ENCODE measurements at places on chromosomes 11 and 22.

- no peak for DNase-seq
Observed at GRCh38 chr11:45165386-45165785, 18.9 kb downstream of the PRDM11 start.

- DNase-seq, result no peak
Observed at GRCh38 chr11:612201-612960, 3.4 kb downstream of the IRF7 start.

DNA sequence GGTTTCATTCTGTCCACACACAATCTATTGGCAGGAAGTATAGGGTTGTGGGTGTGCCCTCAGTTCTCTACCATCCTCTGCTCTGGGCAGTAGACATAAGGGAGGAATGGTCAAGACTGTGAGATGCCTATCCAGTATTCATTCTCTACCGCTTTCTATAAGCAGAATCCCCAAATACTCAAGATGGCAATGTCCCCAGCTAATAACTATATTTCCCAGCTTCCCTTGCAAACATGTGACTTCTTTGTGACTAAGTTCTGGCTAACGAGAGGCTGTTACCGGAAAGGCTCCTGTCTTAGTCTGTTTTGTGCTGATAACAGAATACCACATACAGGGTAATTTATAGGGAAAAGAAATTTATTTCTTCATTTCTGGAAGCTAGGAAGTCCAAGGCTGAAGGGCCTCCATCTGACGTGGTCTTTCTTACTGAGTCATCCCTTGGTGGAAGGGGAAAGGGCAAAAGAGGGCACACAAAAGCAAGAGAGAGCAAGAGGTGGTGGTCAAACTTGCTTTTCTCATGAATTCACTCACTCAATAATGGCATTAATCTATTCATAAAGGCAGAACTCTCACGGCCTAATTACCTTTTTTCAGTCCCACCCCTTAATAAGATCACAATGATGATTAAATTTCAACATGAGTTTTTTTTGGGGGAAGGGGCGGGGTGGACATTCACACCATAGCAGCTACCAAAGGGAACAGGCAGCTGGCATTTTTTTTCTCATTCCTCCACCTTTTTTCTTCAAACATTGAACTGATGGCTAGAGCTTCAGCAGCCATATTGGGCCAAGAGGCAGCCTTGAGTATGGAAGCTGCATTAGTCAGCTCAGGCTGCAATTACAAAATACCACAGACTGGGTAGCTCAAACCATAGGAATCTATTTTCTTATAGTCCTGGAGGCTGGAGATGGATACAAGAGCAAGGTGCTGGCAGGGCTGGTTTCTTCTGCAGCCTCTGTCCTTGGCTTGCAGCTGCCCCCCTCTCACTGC lies 109.7 kb upstream of the OR9Q1 start:
- no peak for DNase-seq

DNA sequence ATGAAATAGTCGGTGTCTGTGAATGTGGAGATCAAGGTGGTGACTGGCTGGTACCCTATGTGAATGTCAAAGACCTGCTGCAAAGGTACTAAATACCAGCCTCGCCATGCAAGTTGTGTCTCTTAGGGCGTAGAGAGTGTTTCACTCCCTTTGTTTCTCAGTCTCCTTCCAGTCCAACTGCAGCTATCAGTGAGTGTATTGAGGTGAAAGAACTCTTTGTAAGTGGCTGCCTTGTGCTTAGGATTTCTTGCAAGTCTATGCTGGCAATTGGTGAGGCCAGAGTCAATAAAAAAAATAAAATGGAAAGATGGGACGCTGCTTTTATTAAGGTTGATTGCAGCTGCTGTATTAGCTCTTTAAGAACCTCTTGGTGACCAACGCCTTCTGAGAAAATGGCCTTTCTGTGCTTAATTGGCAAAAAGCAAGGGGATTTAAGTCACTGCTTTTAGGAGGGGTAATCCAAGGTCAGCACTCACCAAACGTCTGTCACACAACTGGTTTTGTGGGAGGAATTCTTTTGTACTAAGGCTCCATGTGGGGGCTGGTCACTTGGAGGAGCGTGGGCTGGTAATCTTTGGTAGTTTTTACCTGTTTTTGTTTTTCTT lies 95.1 kb downstream of the PARVA start:
- DNase-seq, result no peak

GRCh38 chr11:119403021-119403420 lies 20.0 kb downstream of the THY1 start:
- DNase-seq, result no peak
